ENCODE measurements at places on chromosomes 11 and 22.

GRCh38 chr11:59463190-59463641 is 6.5 kb downstream of the OR4D6 start:
- DNase-seq, result no peak

GRCh38 chr11:119723952-119724325 is 5.1 kb downstream of the NECTIN1 start:
- DNase-seq, result no peak

- DNase-seq, result no peak
Measured at GRCh38 chr11:75537740-75538139, 12.0 kb upstream of the GDPD5 start.

DNA sequence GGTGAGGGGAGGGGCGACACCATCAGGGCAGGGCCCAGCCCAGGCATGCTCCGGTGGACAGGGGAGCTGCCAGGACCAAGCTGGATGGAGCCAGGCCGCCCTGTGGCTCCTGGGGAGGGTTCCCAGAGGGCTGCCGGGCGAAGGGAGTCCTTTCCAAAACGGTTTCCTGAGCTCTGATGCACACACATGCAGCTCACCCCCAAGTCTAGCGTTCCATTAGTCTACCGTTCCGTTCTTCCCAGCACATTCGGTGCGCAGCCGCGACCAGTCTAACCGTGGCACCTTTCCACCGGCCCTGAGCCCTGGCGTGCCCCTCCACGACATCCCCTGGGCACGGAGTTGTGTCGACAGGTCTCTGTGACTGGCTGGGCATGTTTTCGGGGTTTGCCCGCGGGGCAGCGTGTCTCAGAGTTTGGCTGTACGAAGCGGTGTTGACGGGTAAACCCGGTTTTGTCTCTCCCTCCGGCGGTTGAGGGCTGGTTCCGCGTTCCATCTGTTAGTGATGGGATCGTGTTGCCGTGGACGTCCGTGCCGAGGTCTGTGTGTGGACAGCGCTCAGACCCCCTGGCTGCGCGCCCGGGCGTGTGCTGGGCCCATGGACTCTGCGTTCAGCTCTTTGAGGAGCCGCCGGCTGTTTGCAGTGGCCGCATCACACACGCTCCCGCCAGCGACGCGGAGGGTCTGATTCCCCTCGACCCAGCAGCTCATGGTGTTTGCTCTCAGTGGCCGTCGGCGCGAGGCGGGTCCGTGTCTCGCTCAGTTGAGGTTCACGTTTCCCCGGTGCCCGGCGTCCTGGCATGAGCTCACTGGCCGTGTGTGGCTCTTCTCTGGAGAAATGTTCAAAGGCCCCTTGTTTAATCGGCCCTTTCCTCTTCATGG is 121.2 kb downstream of the IGLL1 start:
- DNase-seq, result no peak

- no peak for DNase-seq
Measured at GRCh38 chr11:6611963-6612212, 128 bp downstream of the TAF10 start.

- DNase-seq, result peak; percentile 54
Measured at GRCh38 chr22:19149047-19149883, 827 bp downstream of the GSC2 start.

- peak; percentile 77 for DNase-seq
Measured at GRCh38 chr11:112453601-112454577, 193.2 kb upstream of the PLET1 start.

- DNase-seq, result no peak
Measured at GRCh38 chr11:27061461-27061821, 20.8 kb downstream of the BBOX1 start.

- DNase-seq, result no peak
Measured at GRCh38 chr22:19709063-19709769, 5.1 kb upstream of the SEPTIN5 start.

GRCh38 chr11:32426819-32427615 is 8.3 kb downstream of the WT1 start:
- DNase-seq, result peak; percentile 86

GRCh38 chr11:126129727-126130671 is 67.3 kb upstream of the CDON start:
- no peak for DNase-seq

DNA sequence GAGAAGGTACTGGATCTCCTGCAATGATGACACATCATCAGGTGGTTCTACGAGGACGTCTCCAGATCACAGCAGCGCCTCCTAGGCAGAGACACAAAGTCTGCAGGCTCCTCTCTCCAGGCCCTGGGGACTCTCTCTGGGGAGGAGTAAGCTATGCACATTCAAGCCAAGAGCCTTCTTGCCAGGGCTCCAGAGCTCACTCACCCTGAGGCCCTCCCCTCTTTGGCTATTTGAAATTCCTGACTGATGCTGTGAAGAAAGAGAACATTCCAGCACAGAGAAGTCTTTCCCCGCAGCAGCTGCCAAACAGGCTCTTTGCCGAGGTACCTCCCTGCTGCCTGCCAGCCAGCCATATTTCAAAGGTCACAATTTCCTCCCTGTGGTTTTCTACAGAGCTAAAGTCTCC is 204.9 kb downstream of the CSNK2A3 start:
- peak; percentile 7 for DNase-seq

- DNase-seq, result no peak
Measured at GRCh38 chr22:44147821-44148574, 32.7 kb upstream of the PARVG start.

GRCh38 chr11:72573072-72573854 is 101.0 kb downstream of the PDE2A start:
- DNase-seq, result peak; percentile 69

GRCh38 chr11:103494491-103494890 is 385.3 kb downstream of the DYNC2H1 start:
- no peak for DNase-seq

DNA sequence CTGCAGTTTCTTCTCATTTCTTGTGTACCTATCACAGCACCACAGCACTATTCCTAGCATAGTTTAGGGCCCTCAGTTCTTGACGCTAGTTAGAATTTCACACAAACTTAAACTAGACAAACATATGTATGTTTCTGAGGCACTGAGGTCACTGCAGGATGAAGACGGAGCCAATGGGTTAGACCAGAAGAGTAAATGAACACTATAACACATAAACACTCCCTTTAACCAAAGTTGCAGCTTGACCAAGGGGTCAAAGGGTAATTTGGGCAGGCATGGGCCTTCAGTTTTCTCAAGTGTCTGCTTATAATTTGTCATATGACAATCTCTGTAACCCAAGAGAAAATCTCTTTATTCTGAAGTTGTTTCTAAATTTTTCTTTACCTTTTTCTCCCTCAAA is 12.9 kb upstream of the HBE1 start:
- DNase-seq, result no peak

DNA sequence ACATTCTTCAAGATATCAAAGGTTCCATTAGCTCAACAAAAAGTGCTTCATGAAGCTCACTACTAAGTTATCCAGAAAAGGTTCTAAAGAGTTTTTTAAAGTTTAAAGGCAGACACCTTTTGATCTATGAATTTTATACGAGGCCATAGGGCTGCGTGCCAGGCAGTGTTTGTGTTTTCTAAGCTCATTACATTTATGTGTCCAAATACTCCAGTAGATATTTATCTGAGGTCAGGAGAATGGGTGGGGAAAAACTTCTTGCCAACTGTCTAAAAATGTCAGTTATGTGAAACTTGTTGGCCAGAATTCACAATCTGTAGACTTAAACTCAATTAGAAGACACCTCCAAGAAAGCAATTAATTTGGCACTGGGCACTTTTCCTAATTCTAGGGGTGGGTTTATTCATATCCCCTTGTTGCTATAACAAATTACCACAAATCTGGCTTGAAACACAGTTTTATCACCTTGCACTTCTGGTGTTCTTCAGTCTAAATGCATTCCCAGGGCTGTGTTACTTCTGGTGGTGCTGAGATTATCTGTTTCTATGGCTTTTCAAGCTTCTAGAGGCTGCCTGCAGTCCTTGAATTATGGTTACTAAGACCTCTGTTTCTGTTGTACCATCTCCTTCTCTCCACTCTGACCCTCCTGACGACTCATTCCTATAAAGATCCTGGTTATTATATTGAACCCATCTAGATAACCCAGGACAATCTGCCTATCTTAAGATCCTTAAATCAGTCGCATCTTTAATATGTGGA is 1030.4 kb upstream of the CNTN5 start:
- peak; percentile 14 for DNase-seq

DNA sequence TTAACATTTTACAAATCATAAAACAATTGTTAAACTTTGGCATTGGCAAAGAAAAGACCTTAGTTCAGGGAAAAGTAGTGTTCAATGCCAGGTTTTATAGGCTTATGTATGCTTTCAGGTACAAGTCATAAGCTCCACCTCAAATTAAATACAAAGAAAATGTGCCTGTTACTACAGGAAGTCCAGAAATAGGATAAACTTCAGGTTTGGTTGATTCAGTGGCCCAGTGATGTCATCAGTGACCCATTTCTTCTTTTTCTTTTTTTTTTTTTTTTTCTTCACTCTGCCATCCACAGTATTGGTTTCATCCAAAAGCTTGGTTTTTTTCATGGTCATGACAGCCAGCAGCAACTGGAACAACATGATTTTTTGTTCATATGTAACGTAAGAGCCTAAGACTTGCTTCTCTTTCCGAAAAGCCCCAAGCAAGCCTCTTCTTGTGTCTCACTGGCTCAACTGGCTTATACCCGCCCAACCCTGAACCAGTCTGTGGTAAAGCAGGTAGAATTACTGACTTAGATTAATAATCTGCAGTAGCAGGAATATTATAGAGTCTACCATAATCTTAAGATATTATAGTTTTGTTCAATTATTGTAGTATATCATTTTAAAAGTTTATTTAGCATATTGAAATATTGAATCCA is 46.2 kb downstream of the TTC17 start:
- no peak for DNase-seq

DNA sequence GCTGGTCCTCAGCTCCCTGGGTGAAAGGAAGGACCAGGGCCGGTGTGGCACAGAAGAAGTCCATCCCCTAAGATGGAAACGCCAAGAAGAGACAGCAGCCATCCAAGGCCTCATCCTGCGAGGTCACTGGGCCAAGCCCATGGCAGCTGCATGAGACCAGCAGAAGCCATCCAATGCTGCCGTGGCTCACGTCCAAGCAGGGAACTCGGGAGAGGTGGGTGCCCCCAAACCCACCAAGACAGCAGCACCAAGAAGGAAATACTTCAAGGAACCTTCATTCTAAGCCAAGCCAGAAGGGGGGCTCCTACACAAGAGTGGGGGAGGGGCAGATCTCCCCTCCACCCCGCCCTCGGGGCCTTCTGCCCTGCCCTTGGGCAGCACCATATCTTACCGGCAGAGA is 49.6 kb downstream of the IGSF9B start:
- DNase-seq, result no peak

GRCh38 chr11:78365381-78365792 is 52.2 kb downstream of the GAB2 start:
- DNase-seq, result no peak

DNA sequence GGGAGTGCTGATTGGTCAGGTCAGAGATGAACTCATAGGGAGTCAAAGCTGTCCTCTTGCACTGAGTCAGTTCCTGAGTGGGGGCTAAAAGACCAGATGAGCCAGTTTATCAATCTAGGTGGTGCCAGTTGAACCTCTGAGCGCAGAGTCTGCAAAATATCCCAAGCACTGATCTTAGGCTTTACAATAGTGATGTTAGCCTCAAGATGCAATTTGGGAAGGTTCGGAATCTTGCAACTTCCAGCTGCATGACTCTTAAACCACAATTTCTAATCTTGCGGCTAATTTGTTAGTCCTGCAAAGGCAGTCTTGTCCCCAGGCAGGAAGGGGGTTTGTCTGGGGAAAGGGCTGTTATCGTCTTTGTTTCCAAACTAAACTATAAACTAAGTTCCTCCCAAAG is 92.3 kb upstream of the PARVA start:
- DNase-seq, result peak; percentile 35

DNA sequence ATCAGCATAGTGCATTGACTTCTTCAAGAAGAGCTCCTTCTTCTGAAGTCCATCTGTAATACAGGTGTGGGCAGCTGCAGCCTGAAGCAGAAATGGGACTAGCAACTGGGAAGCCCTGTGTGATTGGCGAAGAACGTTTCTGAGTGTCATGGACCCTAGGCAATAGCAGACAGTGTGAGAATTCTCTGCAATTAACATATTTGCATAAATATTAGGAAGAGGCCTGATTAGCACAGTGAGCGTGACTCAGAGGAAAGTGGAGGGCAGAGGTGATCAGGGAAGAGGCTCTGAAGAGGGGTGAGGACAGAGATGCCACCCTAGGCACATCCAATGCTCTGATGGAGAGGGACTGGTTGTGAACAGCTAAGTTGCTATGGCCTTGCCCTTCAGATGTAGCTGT is 171.2 kb upstream of the ZBED5 start:
- no peak for DNase-seq

GRCh38 chr11:119795231-119795630 is 66.2 kb upstream of the NECTIN1 start:
- DNase-seq, result no peak

GRCh38 chr11:42465623-42466022 is 846.2 kb upstream of the API5 start:
- no peak for DNase-seq

GRCh38 chr22:19962246-19962908 is 20.8 kb upstream of the TXNRD2 start:
- DNase-seq, result peak; percentile 90

DNA sequence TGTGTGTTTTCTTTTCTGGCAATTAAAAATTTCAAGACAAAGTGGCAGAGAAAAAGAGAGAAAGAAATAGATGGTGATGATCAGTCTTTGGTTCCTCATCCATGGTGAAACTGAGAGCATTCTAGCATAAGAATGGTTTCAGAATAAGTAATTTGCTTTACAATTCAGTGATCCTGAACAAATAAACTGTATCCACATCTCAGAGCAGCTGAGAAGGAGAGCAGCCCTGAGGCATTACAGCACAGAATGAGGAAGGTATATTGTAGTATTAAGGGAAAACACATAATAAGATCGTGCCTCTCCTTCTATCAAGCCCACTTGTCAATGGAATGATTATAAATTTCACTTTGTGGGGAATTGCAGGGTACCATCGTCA is 17.4 kb downstream of the LUZP2 start:
- DNase-seq, result no peak

GRCh38 chr11:92843455-92843854 is 126.0 kb upstream of the MTNR1B start:
- no peak for DNase-seq

- DNase-seq, result no peak
Measured at GRCh38 chr22:40878922-40879321, 17.0 kb upstream of the DNAJB7 start.

All from hematopoietic multipotent progenitor cell treated with erythropoietin and hydrocortisone succinate and interleukin-3 and kit ligand, for 4 days (in vitro differentiated cells).